Stimulated activated CD4-positive, alpha-beta T cell treated with anti-CD3 and anti-CD28 coated beads, TNF-alpha, amount 100 ng/mL, for 48 hours (primary cell): ENCODE measurements at places on chromosomes 3 and 15.

GRCh38 chr3:179510496-179510895, 52.2 kb upstream of the ACTL6A start:
- no peak for DNase-seq

DNA sequence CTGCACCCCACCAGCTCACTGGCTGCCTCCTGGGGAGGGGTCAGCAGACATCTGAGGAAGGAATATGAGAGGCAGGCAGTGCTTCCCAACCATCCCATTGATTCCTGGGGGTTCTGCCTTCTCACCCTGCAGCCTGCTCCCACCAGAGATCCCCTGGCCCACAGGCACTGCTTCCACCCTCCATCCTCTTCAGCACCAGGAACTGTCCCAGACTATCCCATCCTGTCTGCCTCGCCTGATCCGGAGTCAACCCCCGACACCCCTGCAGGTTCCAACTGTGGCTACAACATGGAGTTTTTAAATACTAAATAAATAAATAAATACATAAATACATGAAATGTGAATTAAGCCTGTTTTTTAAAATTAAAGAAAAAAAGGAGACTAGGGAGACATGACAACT, 43.6 kb downstream of the CACNA2D2 start:
- no peak for DNase-seq

DNA sequence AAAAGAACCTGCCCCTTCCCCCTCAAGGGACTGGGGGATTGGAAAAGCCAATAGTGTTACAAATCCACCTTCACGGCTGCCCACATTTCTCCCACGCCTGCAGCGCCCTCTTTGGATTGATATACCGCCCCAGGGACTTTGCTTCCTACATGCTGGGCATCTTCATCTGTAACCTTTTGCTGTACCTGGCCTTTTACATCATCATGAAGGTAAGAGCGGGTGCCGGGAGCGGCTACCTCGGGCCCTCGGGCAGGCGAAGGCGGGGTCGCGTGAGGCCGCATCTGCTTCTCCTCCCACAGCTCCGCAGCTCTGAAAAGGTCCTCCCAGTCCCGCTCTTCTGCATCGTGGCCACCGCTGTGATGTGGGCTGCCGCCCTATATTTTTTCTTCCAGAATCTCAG, 73.1 kb downstream of the USF3 start:
- no peak for DNase-seq

DNA sequence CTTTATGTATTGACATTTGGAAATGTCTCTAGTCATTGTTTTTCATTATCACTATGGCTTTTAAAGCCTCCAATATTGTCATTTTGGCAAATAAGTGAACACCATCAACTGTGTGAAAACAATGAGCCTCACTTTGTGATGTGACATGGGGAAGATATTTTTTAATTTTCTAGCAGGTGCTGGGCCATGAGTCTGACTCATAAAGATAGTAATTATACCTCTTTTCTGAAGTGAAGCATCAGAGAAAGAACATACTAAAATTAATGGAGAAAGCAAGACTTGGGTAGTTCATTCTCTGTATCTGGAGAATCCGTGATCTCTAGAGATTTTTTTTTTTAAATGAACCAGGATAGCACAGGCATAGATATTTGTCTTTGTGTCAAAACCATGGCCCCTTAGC, 100.8 kb downstream of the CCNL1 start:
- DNase-seq = no peak

DNA sequence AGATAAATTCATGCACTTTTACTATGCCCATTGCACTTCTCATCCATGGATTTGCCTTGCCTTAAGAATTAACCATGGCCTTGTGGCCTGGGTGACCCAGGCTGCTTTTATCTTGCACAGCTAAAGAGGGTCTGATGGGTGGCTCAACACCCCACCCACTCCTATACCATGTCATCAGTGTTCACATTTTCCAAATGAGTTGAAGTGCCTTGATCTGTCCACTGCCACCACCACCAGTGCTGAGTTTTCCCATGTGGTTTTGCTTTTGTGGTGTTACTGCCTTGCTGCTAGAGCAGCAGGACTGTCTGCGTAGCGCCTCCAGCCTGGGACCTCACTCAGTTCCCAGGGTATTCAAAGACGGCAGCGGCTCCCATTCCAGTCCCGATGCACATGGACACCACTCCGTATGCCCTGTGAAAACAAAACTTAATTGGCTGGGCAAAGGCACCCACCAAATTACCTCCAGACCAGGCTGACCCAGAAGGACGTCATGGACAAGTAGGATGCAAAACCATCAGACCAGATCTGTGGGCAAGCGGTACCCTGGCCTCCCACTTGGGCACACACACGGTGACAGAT, 14.1 kb downstream of the ACAA1 start:
- no peak for DNase-seq

DNA sequence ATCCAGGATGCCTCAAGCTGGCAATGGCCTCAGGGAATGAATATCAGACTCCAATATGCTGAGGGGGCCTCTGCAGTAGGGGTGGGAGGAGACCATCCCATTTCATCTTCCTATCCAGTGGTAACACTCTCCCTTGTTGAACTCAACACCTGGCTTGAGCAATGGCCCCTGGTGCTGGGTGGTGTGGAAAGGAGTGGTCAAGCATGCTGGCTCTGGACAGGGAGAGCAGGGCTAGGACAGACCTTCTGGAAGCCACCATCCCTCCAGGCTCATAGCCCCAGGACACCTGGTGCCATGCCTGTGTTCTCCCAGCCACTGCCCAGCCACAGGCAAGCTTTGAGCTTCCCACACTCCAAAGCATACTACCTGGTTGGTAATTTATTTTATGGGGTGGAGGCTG, 9.6 kb downstream of the DNAH1 start:
- DNase-seq = no peak

DNA sequence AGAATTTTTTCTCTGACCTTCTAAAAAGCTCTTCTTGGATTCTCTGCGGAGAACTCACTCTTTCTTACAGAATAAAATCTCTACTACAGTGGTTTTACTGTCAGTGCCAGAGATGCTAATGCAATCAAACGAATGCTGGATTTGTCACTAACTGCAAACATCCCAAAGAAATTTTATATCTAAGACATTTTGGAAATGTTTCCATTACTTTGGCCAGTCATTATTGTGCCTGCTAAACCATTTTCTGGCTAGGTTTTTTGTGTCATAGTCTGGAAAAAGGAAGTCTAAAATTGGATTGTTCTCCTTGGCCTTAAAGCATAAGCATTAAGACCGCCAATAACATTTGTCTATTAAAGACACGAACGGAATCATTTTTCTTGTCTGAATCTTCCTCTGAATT, 54.0 kb downstream of the PLOD2 start:
- DNase-seq = no peak

GRCh38 chr3:151346292-151346691, 16.9 kb upstream of the P2RY13 start:
- no peak for DNase-seq

DNA sequence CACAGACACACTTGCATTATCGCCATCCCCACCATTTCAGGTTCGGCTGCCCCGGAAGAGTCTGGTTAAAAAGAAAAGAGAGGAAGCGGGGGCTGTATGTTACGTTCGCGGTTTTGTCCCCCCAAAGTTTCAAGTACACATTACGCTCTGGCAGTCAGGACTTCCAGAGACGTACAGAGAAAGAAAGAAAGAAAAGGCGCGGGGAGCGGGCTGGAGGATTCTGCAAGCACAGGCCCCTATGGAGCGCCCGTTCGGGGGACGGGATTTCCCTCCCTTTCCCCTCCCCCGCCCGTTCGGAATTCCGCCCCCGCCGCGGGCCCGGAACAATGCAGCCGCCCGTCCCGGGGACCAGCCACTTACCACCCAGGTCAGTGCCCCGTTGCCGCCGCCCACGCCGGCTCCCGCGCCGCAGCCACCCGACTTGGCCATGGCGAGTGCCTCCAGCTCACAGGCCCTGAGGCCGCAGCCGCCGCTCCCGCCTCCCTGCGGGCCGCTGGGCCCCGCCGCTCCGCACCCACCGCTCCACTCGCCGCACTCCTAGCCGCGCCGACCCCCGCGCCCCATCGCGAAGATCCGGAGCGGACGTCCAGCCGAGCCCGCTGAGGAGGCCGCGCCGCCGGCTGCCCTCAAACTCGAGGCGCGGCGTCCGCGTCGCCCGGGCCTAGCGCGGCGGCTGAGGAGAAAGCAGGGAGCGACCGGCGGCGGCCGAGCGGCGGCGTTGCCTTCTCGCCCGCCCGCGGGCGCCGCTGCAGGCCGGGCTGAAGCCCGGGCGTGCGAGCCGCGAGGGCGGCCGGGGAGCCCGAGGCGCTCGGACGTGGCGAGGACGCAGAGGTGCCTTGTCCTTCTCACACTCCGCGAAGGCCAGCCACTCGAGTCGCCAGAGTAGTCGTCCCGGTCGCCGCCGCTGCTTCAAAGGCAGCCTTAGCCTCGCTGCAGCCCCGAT, 567 bp downstream of the TOP2B start:
- DNase-seq = peak; percentile 62

- no peak for DNase-seq
These were observed 1101.4 kb downstream of the ROBO1 start for GRCh38 chr3:78666470-78666800.

DNA sequence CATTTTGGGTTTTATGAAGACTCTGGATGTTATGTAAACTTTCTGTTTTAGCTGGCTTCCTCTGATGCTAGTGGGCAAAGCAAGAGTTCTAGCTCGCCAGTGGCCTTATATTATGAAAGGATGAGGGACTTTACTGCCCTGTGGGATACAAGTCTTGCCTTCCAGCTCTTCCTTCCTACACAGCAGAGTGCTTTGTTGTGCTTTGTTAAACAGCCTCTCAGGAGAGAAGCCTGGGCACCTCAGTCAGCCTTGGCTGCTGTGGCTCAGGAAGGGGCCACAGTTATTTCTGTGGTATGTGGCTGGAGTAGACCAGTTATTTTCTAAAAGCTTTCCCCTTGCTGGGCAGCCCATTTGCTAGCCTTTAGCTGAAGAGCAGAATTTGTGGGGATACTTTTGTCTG, 69.5 kb upstream of the SUCLG2 start:
- no peak for DNase-seq

GRCh38 chr3:89179355-89180001, 72.1 kb downstream of the EPHA3 start:
- DNase-seq = no peak

- no peak for DNase-seq
These were observed 18.2 kb downstream of the SLC9A9 start for GRCh38 chr3:143830063-143830462.

GRCh38 chr15:95377258-95377852, 953.1 kb upstream of the NR2F2 start:
- no peak for DNase-seq

DNA sequence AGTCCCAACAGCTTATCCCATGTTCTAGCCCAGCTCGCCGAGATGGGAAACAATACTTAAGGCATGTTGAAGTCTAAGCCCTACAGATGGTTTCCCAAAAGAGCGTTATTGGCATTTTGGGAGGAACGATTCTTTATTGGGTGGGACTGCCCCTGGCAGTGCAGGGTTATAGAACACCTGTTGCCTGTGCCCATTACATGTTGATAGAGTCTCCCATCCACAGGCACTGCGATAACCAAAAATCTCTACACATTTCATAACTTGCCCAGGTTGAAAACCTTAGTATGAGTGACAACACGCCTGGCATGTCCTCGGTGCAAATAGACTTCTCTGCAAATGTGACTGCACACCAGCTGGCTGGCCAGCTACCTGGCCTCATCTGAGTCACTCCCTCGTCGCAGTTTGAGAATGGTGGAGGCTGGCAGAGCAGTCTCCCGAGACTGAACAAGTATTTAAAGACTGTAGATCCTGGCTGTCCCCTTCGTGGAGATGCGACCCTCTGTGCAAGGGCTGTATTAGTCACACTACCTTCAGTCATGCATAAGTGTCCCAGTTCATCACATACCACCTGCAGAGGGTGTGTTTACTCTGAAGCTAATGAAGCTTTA, 18.7 kb downstream of the ZNF80 start:
- DNase-seq = no peak

GRCh38 chr3:56870436-56870835, 68.7 kb upstream of the ARHGEF3 start:
- DNase-seq = no peak

GRCh38 chr3:63654931-63655330, 2.5 kb downstream of the SNTN start:
- no peak for DNase-seq

GRCh38 chr3:149321136-149321535, 12.3 kb downstream of the TM4SF18 start:
- DNase-seq = no peak

- no peak for DNase-seq
These were observed 25.6 kb downstream of the CEP63 start for GRCh38 chr3:134511500-134511899.
